Left renal pelvis (tissue), 4 donors: ENCODE measurements at places on chromosomes 13 and 19. TPM values are rescaled to one million over a fixed set of nuclear protein-coding genes. Genes with fewer than 3 reads are reported as not detected.

DNA sequence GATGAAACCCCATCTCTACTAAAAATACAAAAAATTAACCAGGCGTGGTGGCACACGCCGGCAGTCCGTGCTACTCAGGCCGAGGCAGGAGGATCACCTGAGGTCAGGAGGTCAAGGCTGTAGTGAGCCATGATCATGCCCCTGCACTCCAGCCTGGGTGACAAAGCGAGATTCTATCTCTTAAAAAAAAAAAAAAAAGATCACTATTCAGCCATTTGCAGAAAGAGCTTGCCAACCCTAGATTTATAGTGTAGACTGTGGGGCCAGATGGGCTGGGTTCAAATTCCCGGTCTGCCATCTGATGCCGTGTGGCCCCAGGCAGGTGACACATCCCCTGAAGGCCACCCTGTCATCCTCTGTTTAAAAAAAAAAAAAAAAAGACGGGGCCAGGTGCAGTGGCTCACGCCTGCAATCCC is 28.9 kb downstream of the SMIM24 start:
- no peak for DNase-seq

KCNN4 gene
- polyA plus RNA-seq, result 3.4 TPM

DNA sequence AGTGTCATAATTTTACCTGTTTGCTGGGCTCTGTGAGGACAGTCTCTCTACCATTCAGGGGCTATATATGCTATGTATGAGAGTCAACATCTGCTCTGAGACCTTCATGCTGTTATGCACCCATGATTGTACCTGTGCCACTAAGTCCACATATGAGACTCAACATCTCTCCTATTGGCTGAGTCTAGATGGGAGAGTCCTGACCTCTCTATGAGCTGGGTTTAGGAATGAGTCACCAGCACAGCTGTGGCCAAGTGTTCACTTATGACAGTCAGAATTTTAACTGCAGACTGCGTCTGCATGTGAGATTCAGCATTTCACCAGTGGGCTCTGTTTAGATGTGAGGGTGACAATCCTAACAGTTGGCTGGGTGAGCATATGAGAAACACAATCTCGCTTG is 49.5 kb downstream of the ZNF729 start:
- no peak for DNase-seq

DNA sequence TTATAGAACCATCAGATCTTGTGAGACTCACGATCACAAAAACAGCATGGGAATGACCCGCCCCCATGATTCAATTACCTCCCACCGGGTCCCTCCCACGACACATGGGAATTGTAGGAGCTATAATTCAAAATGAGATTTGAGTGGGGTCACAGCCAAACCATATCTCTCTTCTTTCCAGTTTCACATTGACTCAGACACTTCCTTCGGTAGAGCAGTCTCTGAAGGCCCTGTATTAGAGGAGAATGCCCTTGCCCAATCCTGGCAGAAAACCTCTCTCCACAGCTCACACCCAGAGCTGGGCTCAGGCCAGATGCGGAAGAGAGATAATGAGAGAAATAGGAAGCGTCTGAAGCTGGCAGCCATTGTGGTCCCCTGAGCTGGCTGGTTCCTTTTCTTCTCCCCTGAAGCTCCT is 72.4 kb upstream of the CLDN10 start:
- no peak for DNase-seq

DNA sequence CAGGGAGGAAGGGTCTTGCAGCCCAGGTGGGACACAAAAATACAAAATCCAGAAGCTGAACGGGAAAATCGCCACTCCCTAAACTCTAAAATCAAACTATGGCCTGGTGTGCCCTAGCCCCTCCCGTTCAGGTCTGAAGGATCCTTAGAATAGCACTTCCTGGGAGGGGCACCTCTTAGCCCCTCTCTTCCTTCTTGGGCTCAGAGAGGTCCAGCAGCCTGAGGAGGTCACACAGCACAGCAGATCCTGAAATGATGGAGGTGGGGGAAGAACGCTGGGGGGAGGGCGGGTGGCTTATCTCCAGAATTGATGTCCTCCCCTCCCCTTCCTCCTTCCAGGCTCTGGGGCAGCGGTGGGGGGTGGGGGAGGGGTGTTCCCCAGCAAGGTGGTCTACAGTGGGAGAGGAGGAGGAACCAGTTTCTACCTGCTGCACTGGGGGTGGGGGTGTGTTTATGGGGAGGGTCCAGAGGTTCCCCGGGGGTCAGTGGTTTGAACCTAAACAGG is 1.9 kb downstream of the DIRAS1 start:
- DNase-seq, result no peak

ATP1A3 gene
- polyA plus RNA-seq, result 0.60 TPM

DNA sequence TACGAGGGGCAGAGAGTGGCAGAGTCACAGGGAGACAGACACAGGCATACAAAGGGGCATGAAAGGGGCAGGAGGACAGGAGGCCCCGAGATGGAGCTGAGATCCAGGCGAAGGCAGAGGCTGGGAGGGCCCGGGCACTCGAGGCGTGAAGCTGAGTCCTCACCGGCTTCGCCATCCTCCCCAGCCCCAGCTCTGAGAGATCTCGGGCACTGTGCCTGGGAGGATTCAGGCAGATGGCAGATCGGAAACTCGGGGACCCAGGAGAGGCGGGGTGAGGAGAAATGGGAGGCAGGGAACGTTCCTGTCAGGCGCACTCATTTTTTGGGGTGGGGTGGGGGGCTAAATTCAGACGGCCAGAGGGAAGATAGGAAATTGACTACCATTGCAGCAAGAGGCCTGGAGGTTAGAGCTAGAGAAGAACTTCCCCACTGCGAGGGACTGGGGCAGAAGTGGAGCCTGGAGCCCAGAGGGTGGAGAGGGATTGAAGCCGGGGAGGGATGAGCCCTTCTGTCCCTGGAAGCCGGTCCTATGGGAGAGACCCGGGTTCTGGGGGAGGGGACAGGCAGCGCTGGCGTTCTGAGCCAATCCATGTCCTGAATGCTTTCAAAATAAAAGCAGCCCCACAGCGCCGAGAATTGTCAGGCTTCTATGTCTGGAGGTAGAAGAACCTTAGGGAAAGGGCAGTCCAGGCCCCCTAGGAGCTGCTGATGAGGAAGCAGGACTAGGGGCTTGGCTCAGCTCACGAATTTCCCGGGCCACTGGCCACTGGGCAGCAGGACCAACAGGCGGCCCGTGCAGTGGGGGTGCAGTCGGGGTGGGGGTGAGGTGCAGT is 12.6 kb downstream of the LRRC4B start:
- DNase-seq, result no peak

GRCh38 chr19:53311044-53311443 is 22.5 kb upstream of the ZNF845 start:
- DNase-seq, result no peak

- no peak for DNase-seq
Measured at GRCh38 chr13:50326271-50326670, 311.0 kb downstream of the KCNRG start.

SLC25A41 gene
- 0.21 TPM for polyA plus RNA-seq

GRCh38 chr13:42832341-42833096 is 51.1 kb downstream of the FAM216B start:
- no peak for DNase-seq

- no peak for DNase-seq
Measured at GRCh38 chr13:73608157-73608516, 526.1 kb downstream of the KLF12 start.

PDX1 gene
- polyA plus RNA-seq, result not detected

TNFSF13B gene
- 1.3 TPM for polyA plus RNA-seq

GRCh38 chr13:30017880-30018279 is 167.5 kb upstream of the UBL3 start:
- DNase-seq, result no peak

ZNF66 gene
- polyA plus RNA-seq, result 6.1 TPM

- DNase-seq, result no peak
Measured at GRCh38 chr19:50722201-50723013, 757 bp upstream of the CLEC11A start.

DNA sequence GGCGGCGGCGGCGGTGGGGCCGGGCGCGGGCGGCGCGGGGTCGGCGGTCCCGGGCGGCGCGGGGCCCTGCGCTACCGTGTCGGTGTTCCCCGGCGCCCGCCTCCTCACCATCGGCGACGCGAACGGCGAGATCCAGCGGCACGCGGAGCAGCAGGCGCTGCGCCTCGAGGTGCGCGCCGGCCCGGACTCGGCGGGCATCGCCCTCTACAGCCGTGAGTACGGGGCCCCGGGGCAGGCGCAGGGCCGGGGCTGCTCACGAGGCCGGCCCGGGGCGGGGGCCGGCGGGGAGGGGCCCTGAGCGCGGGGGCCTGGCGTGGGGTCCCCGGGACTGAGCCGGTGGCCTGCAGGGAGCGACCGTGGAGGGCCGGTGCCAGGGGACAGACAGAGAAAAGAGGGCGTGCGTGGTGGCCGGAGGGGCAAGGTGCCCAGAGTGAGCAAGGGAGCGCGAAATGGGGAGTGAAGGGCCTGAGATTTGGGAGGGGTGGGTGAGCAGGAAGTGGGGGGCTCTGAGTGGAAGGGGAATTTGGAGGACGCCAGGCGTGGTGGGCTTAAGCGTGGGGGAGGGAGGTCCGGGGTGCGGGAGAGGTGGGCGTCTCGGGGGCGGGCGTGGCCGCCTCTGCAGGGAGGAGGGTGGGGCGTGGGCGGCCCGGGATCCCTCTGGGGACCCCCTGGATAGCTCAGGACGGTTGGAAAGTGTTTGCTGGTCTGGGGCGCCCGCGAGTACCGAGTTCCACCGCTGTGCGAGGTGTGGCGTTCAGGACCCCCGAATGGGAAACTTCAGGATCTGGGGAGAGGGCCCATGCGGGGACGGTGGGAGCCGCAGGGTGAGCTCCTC is 575 bp downstream of the CARM1 start:
- DNase-seq, result no peak

- no peak for DNase-seq
Measured at GRCh38 chr13:36555151-36555986, 118.5 kb upstream of the SERTM1 start.

LRFN3 gene
- polyA plus RNA-seq, result 9.8 TPM

DNA sequence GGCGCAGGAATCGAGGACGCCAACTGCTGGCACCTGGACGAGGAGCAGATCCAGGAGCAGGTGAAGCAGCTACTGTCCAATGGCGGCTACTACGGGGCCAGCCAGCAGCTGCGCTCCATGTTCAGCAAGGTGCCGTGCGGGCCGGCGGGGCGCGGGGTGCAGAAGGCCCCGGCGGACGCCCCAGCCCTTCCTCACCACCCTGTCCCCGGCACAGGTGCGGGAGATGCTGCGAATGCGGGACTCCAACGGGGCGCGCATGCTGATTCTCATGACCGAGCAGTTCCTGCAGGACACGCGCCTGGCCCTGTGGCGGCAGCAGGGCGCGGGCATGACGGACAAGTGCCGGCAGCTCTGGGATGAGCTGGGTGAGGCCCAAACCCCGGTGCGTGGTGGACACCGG is 13.6 kb downstream of the ZSWIM4 start:
- DNase-seq, result no peak

GRCh38 chr13:111909971-111910671 is 156.8 kb upstream of the SOX1 start:
- no peak for DNase-seq

GRCh38 chr19:39112338-39112890 is 13.2 kb upstream of the PAK4 start:
- DNase-seq, result no peak

ZMYM2 gene
- polyA plus RNA-seq, result 94.6 TPM

FREM2 gene
- 2.4 TPM for polyA plus RNA-seq

- DNase-seq, result no peak
Measured at GRCh38 chr19:44620667-44621066, 7.3 kb downstream of the IGSF23 start.

DNA sequence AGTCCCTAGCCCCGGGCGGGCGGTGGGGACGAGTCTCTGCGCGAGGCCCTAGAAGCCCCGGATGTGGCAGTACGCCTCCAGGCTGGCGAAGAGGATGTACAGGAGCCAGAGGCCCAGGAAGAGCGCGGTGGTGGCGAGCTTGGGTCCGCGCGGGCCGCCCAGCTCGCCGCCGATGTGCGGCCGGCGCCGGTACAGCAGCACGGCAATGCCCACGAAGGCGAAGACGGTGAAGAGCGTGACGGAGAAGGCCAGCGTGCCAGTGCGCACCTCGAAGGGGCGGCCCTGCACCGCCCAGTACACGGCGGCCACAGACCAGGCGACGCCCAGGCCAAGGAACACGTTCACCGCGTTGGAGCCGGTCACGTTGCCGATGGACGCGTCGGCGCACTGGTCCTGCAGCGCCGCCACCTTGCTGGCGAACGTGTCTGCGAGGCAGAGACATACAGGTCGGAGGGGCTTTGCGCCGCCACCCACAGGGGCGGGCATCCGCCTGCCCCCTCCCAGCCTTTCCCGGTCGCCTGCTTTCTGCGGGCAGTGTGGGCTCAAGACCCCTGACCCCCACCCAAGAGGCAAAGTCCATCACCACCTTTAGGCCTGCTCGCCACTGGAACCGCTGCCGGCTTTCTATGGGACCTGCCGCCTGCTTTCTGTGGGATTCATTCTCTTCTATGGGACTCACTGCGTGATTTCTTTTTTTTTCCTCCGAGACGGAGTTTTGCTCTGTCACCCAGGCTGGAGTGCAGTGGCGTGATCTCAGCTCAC is 10.9 kb upstream of the MEIS3 start:
- DNase-seq, result no peak

GRCh38 chr13:74114202-74114601 is 20.0 kb downstream of the KLF12 start:
- no peak for DNase-seq

GRCh38 chr19:23531976-23532375 is 136.7 kb upstream of the ZNF91 start:
- no peak for DNase-seq

NCCRP1 gene
- polyA plus RNA-seq, result 0.87 TPM

DNA sequence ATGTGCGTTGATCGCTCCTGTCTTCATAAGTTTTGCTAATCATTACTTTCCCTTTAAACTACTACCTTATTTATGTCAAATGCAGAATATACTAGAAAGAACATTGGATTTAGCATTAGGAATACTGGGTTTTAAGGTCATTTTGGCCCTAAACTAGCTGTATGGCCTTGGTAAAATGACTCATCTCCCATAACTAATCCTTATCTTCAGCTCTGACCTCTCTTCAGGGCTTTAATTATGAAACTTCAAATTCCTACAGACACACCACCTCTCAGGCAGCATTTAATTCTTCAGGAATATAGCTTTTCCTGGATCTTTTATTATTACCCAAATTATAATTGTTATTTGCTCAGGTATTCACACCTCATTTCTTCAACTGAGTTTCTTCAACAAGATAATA is 121.2 kb downstream of the STARD13 start:
- no peak for DNase-seq
